Activated effector memory CD4-positive, alpha-beta T cell treated with anti-CD3 and anti-CD28 coated beads, Interleukin-2, amount 50 U/mL, for 16 hours (primary cell): ENCODE measurements at places on chromosomes 13 and 19.

DNA sequence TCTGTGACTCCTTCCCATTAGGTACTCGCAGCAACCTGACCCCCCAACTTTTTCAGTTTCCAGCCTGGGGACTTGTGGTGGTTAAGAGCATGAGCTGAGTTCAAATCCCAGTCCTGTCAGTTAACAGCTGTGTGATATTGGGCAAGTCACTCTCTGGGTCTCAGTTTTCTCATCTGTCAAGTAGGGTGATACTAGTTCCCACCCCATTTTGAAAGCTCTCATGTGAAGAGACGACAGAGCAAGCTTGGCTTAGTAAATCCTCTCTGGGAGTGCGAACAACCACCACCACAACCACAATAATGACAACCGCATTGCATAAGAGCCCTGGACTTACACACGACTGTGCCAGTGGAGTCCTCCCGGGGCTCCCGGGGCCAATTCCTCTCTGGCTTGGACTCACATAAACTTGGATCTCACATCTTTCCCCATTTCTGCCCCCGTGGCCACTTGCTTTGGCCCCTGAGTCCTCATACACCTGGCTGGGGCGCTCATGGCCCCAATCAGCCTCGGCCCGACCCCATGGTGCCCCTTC lies 454 bp downstream of the BLVRB start:
- DNase-seq = no peak

DNA sequence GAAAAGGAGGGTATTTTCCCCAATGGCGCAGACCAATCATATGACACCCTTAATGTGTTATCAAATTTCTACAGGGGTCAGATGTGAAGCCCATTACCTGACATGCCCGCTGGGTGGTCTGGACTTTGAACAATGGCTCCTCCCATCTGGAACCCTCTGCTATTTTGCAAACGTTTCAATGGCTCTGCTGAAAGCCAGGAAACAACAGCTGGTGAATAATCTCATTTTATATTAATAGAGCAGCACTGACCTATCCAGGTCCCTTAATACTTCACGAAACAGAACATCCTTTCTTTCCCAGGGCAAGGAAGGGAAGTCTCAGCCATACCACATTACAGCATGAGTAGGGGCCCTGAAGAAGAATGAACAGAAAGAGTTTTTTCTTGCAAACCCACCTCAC lies 20.3 kb upstream of the KPNA3 start:
- no peak for DNase-seq

- DNase-seq = no peak
Observed at GRCh38 chr13:34243403-34243802, 425.5 kb downstream of the RFC3 start.

GRCh38 chr13:32125751-32126150 lies 94.2 kb downstream of the FRY start:
- DNase-seq = no peak

GRCh38 chr19:33883859-33884519 lies 87.3 kb downstream of the KCTD15 start:
- DNase-seq = no peak

DNA sequence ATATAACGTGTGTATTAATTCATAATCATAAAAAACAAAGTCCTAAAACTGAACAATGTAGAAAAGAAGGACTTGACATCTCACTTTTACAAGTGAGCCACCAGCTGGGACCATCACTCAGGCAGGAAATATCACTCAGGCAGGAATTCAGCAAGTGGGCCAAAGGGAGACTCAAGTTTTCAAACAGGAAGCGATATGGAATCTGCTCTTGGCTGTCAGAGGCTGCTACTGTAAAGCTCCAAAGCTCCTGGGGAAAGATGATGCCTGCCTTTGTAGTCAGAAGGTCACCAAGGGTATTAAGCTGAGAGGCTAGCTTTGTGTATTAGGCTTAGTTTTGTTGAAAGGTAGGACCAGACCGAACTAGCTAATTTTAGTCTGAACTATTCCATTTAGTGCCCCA lies 5.5 kb upstream of the AKAP11 start:
- no peak for DNase-seq

GRCh38 chr19:38409631-38410133 lies 6.8 kb downstream of the FAM98C start:
- no peak for DNase-seq

DNA sequence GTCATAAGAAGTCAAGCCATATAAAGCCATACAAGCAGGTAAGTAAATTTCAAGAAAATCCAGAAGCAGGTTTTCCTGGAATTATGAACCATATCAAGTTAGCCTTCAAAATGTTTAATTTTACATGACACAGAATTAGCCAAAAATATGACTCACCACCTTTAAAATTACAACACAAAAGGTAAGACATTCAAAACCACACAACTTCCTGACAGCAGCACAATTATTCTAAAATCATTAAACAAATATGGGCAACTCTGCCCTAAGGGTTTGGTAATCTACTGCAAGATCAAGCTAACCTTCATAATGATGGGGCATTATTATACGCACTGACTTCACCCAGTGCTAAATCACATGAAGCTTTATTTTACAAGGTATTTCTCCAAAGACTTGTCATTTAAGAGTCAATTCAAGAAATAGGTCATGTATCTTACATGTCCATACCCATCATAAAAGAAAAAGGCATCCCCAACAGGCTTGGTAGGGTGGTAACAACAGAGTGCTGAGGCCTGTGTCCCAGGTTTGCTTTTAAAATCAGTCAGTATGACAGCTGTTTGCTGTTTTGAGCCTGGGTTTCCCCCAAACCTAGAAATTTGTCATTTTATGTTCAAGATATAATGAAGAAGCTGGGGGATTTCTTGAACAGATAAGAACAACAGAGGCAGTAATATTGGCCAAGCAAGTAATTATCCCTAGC lies 15.2 kb downstream of the RCBTB1 start:
- no peak for DNase-seq

DNA sequence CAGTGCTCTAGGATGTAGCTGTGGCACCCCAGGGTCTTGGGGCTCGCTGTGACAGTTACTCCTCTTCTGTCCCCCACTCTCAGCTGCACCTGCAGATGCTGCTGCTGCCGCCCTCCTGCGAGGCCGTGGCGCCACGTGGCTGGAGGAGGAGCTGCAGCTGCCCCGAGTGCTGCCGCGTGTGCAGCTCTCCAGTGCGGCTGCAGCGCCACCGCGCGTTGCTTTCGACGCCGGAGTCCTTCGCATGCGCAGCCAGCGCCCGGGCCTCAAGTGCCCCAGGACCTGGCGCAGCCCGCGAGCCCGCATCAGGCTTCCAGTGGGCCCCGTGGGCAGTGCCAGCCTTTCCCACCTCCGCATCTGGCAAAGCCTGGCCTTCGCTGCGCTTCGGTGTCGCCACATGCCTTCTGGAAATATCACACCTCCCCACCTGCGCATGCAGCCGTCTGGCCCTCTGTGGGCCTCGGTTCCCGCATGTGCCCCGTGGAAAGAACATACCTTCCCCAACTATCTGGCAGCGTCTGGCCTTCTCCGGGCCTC lies 692 bp upstream of the ZNF580 start:
- DNase-seq = peak; percentile 91

DNA sequence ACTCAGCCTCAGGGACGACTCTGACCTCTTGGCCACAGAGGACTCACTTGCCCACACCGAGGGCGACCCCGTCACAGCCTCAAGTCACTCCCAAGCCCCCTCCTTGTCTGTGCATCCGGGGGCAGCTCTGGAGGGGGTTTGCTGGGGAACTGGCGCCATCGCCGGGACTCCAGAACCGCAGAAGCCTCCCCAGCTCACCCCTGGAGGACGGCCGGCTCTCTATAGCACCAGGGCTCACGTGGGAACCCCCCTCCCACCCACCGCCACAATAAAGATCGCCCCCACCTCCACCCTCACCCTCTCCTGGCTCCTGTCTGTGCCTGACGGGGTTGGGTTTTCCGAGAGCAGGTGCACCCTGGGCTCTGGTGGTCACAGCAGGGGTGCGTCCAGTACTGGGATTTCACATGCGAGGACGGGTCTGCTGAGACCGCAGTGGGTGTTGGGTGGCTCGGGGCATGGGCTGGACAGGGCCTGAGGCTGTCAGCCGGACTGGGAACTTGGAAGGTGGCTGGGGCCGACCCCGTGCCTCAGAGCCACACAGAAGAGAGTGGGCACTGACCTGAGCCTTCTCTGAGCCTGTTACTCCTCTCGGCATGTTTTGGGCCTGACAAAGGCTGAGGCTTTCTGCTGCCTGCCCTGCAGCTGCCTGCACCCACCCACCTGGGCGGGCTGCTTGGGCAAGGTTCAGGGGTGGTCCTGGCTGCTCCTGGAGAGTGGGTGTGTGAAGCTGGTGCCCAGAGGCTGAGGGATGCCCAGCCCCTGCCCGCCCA lies 6.3 kb upstream of the HCN2 start:
- DNase-seq = no peak

- DNase-seq = no peak
Observed at GRCh38 chr19:788686-788982, 8.6 kb upstream of the PTBP1 start.

DNA sequence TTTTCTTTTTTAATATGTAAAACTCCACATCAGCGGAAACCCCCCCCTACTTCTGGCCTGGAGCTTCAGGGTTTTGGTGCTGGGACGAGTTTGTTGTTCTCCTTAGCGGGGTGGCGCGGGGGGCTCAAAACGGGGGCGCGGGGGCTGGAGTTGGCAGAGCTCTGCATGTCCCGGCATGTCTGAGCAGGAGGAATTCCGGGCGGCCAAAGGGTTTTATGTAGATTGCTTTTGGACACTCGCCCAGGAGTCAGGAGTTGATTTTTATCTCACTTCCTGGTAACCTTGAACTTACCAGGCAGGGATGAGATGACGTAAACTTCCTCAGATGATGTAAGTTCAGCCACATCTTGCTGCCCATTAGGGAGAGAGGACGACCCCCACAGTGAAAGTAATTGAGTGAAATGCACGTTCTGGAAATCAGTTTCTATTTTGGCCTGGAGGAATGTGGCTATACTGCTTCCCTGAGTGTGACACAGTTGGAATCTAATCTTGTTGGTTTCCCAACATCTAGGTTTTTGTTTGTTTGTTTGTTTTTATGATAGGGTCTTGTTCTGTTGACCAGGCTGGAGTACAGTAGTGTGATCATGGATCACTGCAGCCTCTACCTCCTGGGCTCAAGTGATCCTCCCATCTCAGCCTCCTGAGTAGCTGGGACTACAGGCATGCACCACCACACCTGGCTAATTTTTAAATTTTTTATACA lies 21.0 kb upstream of the GDF15 start:
- DNase-seq = no peak

DNA sequence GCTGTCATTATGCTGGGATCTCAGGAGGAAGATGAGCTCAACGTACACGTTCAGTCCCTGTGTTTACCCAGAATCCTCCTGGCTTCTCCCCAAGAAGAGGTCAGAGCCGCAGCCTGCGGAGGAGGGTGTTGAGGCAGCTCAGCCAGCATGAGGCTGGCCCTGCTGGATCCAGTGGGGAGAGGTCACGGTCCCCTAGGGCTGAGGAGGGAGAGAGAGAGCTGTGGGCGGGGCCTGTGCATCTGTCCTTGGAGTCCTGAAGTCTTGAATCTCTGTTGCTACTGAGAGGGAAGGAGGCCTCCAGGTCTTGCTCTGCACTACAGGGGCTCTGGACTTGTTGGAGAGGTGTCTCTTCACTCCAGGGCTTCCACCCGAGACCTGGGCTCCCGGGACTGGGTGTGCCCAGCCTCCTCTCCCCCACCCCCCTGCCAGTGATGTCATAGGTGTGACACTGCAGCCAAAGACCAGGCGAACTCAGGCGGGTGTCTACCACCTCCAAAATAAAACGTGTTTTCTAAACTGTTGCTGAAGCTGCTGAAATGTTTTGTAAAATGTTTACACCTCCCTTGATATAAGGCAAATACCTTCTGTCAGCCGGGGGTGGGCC lies 77.9 kb upstream of the KCTD15 start:
- DNase-seq = peak; percentile 30

DNA sequence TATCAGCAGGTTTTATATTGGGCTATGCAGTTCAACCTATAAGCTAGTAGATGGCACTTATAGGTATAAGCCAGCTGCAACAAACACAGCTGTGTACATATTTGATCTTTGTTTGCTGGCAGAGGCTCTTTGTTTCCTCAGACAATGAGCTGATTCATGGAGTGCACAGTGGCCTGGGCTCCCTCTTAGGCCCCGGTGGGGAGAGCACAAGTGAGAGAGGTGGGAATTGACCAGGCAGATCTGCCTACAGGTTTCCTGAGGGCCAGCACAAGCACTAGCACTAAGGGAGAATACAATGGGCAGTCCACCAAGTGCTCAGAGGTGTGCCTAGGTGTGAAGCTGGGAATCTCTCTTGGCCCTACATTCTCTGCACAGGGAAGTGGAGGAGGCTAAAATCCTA lies 1390.7 kb downstream of the SLITRK5 start:
- no peak for DNase-seq
